ENCODE measurements at places on chromosomes 13 and 19. TPM values are rescaled to one million over a fixed set of nuclear protein-coding genes. Genes with fewer than 3 reads are reported as not detected.

ATXN8OS gene
- not detected for total RNA-seq

KIR2DL4 gene
- total RNA-seq = not detected

S1PR5 gene
- total RNA-seq = 0.74 TPM

LYPD4 gene
- not detected for total RNA-seq

SMAD9 gene
- 7.4 TPM for total RNA-seq

LAIR1 gene
- not detected for total RNA-seq

ZFP28 gene
- 6.6 TPM for total RNA-seq

SHISA7 gene
- not detected for total RNA-seq

LENG8 gene
- total RNA-seq = 30.4 TPM

ONECUT3 gene
- total RNA-seq = not detected

NAPA gene
- 50.0 TPM for total RNA-seq

LGI4 gene
- 0.28 TPM for total RNA-seq

TSSK6 gene
- total RNA-seq = 1.4 TPM

KRTDAP gene
- total RNA-seq = not detected

PRKD2 gene
- total RNA-seq = 12.4 TPM

FAM174C gene
- total RNA-seq = 26.2 TPM

TPTE2 gene
- not detected for total RNA-seq

FZR1 gene
- total RNA-seq = 23.9 TPM

DPY19L3 gene
- 26.5 TPM for total RNA-seq

LAIR2 gene
- not detected for total RNA-seq

CYP4F3 gene
- not detected for total RNA-seq

YJU2 gene
- total RNA-seq = 11.9 TPM

RTBDN gene
- total RNA-seq = not detected

LRRC4B gene
- 0.14 TPM for total RNA-seq

ITGBL1 gene
- total RNA-seq = 285 TPM

ZNF525 gene
- 4.4 TPM for total RNA-seq

PGLYRP2 gene
- total RNA-seq = not detected

ZNF358 gene
- total RNA-seq = 8.5 TPM

BEST2 gene
- total RNA-seq = not detected

CGB5 gene
- not detected for total RNA-seq

CYP2A6 gene
- not detected for total RNA-seq

TNNI3 gene
- total RNA-seq = not detected

MBD3L1 gene
- total RNA-seq = not detected

ZNF816 gene
- total RNA-seq = 11.3 TPM

MYH14 gene
- not detected for total RNA-seq

CYP2A13 gene
- not detected for total RNA-seq

ZNF541 gene
- total RNA-seq = 0.28 TPM

POMP gene
- total RNA-seq = 86.1 TPM

SPTBN4 gene
- total RNA-seq = 1.8 TPM

SIGLEC5 gene
- not detected for total RNA-seq

ZC3H4 gene
- total RNA-seq = 9.8 TPM

FPR3 gene
- total RNA-seq = under 0.01 TPM

IFNL1 gene
- total RNA-seq = not detected

HS6ST3 gene
- total RNA-seq = not detected

GSX1 gene
- not detected for total RNA-seq

PEAK3 gene
- not detected for total RNA-seq

ZNF724 gene
- 1.6 TPM for total RNA-seq

EFNB2 gene
- 0.46 TPM for total RNA-seq

CASP14 gene
- total RNA-seq = not detected

SHC2 gene
- total RNA-seq = 1.3 TPM

KLHL26 gene
- 3.7 TPM for total RNA-seq

CARM1 gene
- total RNA-seq = 17.0 TPM

MADCAM1 gene
- 0.14 TPM for total RNA-seq

SMIM24 gene
- total RNA-seq = not detected

UBE2L5 gene
- total RNA-seq = 0.09 TPM

DACT3 gene
- total RNA-seq = 4.0 TPM

Data from smooth muscle cell of bladder (primary cell).